Activated naive CD4-positive, alpha-beta T cell (primary cell): ENCODE measurements at places on chromosomes 7 and 10.

GRCh38 chr7:38858259-38858884 lies 50.6 kb downstream of the VPS41 start:
- no peak for DNase-seq

DNA sequence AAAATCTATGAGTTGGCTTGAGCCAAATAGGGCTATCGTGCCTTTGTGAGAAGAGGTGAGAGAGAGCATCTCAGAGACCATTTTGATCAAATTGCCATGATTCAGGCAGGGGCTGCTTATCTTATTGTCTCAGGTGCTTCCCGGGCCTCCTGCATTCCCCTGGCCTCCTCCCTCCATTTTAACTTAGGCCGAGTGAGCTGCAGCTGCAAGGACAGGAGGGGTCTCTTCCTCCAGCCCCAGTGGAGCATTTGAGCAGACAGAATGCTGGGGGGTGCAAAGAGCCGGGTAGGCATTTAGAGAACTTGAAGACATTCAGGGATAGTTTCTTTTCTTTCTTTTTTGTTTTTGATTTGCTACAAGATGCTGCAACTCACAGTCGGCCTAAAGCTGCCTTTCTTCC lies 59.0 kb downstream of the BUB3 start:
- DNase-seq: no peak

DNA sequence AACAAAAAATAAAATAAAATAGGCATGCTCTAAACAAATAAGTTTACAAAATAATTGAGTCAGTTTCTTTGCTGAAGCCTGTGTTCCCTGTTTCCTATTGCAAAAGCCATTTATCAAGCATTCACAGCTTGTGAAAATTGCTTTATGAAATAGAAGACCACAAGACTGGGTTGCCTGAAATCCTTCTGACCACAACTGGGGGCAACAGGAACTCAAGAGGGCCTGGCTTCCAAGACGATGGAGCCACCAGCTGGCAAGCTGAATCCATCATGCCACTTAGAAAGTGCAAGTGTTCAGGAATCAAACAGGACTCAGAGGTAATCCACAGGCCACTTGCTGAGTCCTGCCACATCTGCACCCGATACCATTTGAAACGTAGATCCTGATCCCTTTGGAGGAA lies 752 bp upstream of the ABCA13 start:
- DNase-seq: no peak

GRCh38 chr7:11895337-11895736 lies 63.3 kb upstream of the THSD7A start:
- DNase-seq: no peak

DNA sequence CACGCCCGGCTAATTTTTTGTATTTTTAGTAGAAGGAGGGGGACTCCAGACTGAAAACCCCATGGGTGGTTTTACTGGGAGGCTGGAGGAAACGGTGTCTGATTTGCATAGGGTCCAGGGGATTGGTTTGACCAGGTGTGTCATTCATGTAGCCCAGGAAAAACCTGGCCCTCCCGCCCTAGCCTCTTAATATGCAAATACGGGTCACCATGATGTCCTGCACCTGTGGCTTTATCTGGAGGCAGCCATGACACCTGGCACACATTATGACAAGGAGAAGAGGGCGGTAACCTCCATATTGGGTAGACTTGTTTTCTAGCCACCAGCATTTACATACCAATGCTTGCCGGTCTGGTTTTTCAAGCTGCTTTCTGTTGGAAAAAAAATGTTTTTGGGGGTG lies 68.0 kb downstream of the TRIL start:
- DNase-seq: no peak

- DNase-seq: no peak
Measured at GRCh38 chr10:114313139-114313538, 74.1 kb downstream of the VWA2 start.

GRCh38 chr7:67019562-67020390 lies 23.1 kb downstream of the TYW1 start:
- no peak for DNase-seq

- no peak for DNase-seq
Measured at GRCh38 chr7:121167971-121168370, 160.8 kb upstream of the WNT16 start.

GRCh38 chr7:21367081-21367480 lies 60.8 kb upstream of the SP4 start:
- DNase-seq: no peak

GRCh38 chr7:23373151-23374004 lies 74.2 kb downstream of the MALSU1 start:
- no peak for DNase-seq

DNA sequence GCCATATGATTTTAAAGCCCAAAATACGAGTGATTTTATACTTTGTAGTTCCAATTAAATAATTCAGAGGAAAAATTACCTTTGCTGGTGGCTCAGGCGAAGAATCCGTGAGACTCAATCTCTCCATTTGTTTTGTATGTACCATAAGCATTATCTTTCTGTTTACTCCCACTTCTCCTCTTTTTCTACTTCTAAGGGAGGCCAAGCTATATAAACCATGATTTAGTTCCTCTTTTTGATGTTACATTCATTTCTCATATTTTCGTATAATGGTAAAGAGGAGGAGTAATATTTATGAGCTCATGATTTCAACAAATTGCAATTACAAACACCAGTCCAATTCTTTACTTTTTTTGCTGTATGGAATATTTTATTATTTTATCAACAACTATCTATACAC lies 50.6 kb upstream of the TES start:
- DNase-seq: no peak

GRCh38 chr10:126352453-126352852 lies 35.8 kb downstream of the ADAM12 start:
- DNase-seq: no peak

DNA sequence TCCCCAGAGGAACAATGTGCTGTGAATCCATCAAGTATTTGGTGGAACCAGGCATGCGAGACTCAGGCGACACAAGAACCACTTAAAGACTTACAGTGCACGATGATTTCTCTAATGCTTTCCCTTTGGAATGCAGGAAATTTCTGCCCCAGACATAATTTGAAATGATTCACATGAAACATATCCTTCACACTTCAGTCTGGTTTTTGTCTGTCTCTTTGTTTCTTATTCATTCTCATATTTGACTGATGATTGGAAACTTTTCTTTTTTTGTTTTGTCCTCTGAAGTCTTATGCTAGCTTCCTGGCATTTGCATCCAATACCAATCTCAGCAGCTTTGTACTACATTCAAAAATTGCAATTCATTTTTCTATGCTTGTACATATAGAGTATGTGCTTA lies 502.8 kb downstream of the PHTF2 start:
- no peak for DNase-seq

DNA sequence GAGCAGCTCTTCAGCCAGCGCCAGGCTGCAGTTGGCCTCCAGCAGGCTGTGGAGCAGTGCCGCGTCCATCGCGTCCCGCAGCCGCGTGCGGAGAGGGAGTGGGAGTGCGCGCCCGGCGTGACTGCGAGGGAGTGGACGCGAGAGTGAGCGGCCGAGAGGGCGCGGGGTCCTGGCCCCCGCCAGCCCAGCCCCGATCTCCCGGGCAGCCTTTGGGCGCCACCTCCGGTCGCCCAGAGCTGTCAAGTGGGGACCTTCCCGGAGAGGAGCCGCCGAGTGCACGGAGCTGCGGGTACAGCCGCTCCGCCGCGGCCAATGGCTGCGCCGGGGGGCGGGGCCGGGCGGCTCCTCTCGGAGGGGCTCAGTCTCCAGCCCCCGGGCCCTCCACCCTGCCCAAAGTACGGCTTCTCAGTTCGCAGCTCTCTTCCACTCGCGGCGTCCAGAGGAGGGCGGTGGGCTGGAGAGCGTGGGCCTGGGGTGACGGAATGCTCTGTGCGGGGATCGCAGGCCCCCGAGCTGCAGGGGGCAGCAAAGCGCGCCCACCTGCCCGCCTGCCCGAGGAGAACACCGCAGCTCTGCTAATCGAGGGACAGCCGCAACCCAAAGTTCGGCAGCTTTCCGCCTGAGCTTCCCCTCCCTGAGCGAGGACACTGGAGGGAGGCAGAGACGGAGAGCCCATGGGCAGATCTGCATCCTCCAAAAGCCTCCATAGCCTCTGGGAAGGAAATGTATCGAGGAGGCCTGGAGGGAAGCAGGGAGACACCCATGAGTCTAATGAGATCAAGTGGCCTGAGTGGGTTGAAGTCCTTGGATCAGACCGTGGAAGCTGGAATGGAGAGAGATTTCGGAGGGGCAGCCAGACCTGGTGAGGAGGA lies at the start of gene CRHR2:
Gene CRHR2 (minus strand): TSS at position 245 of the 872 bp plus-strand sequence. CDS start 176 bp downstream, at position 69.
- DNase-seq: no peak

- no peak for DNase-seq
Measured at GRCh38 chr10:91955114-91955513, 31.5 kb downstream of the BTAF1 start.
